ENCODE measurements at places on chromosomes 16 and 17.
A peak's percentile ranks its signal among the peaks of the same experiment; 100 is the strongest.

GRCh38 chr17:15343749-15344148, 2.4 kb upstream of the TEKT3 start:
- DNase-seq = no peak

DNA sequence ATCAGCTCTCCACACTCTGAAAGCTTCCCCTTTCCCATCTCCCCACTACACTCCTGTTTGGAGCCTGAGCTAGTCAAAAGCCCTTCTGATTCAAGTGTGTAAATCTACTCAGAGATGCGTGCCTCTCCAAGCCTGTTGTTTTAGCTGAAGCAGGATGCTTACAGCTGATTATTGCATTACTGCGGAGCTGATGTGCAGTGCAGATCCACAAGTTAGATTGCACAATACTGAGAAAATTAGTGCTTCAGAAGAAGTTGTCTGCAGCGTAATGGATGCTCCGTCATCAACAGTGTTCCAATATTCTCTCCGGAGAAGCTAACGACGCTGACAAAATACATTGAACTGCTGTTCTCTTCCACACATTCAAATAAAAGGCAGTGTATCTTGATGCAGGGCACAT, 44.8 kb upstream of the NLRP1 start:
- DNase-seq = no peak

DNA sequence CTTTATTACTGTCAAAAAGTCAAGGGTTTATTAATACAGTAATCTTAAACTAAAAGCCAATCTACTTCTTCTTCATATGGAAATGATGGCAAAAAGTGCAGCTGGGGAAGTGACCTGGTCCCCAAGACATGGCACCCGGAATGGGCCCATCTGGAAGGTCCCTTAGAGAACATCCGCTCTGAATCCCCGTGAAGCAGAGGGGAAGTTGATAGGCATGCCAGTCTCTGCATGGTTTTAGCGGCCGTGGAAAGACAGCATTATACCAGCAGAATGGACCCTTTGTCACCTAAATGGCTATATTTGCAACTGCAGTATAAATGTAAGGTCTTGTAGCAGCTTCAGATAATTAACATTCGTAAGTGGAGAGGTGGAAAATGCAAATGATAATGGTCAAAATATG, 32.4 kb downstream of the COTL1 start:
- no peak for DNase-seq

DNA sequence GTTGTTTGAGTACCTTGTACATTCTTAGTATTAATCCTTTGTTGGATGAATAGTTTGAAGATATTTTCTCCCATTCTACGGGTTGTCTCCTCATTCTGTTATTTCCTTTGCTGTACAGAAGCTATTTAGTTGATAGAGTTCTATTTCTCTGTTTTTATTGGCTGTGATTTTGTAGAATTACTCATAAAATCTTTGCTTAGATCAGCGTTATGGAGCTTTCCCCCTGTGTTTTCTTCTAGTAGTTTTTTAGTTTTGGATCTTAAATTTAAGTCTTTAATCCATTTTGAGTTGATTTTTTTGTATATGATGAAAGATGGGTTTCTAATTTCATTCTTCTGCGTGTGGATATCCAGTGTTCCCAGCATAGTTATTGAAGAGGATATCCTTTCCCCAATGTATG, 45.4 kb downstream of the NFATC3 start:
- DNase-seq = no peak

DNA sequence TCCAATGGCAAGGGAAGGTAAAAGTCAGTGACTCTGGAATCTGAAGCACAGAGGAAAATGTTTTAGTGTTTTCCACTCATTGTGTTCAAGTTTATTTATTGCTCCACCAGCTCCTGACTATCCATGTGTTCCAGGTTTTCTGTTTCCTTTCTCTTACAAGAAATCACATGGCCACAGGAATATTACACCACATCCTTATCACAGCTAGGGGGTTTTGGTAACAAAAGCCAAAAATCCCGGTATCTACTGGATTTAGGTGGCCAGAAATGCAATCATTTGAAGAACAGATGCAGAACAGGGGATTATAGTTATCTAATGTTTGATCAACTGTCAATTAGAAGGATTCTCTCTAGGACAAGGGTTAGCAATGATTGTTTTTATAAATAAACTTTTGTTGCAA, 47.9 kb downstream of the STH start:
- DNase-seq = no peak

DNA sequence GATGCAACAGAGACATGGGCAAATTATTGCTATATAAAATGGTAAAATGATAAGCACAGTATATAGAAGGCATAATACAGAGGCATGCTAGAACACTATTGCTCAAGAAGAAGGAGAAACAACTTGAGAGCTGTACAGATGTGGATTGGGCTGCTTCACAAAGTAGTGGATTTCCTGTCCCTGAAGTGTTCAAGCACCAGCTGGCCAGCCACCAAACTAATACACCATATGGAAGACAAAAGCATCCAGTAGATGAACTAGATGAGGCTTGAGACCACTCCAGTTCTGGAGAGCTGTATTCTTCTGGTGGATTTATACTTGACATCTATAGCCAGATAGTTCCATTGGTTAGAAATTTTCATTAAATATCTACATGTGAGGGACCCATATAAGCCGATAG, 134.1 kb upstream of the GNAO1 start:
- DNase-seq = no peak

DNA sequence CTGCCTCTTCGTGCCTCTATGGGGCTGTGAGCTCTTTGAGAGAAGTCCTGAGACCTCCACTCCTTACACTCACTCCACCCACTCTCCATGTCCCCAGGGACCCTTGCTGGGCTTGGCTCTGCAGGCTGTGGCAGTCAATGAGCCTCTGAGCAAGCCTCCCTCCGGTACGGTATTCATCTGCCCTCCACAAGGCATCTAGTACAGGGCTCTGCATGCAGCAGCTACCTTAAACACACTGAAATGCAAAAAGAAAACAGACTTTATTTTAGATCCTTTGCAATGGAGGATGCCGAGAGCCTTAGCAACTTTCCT, 38.9 kb upstream of the SMPD3 start:
- DNase-seq = no peak

GRCh38 chr17:48523010-48523409, 7.8 kb downstream of the HOXB1 start:
- no peak for DNase-seq

DNA sequence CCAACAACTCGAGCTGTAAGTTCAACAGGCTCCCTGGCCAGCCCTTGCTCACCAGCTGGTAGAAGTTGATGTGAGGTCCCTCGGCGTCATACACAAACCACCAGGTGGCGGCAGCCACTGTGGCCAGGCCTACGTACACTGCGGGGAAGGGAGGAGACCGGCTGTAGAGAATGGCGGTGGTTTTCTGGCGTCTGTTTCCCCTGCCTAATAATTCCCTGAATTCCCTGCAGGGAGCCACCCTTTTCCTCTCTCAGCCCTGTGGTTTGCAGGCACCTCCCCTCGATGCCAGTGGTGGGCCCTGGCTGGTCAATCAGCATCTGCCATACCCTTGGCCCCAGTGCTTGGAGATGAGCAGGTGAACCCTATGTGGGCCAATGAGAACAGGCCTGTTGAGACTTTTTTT, 18.9 kb upstream of the P2RX1 start:
- DNase-seq = peak; percentile 77

DNA sequence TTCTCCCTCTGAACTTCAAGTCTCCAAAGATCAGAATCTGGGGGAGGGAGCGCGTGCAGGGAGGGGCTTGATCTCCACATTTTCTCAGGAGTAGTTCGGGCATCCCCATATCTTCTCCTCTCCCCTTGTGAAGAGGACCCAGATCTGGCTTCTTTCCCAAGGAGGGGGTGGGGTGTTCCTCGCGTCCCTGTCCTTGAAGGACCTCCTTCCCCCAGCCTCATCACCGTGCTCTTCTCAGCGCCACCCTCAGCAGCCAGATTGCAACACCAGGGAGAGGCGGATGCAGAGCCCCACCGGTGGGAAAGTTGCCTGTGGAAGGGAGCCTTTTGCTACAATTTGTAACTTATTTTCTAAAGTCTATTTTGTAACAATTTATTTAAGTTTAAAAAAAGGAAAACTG, 5.7 kb downstream of the PRSS53 start:
- DNase-seq = no peak

GRCh38 chr17:76081295-76082210, 2.6 kb downstream of the ZACN start:
- DNase-seq = peak; percentile 36

GRCh38 chr16:55532227-55532626, 23.4 kb downstream of the LPCAT2 start:
- DNase-seq = no peak

- no peak for DNase-seq
These were observed 539 bp upstream of the KRTAP4-8 start for GRCh38 chr17:41098481-41098880.

DNA sequence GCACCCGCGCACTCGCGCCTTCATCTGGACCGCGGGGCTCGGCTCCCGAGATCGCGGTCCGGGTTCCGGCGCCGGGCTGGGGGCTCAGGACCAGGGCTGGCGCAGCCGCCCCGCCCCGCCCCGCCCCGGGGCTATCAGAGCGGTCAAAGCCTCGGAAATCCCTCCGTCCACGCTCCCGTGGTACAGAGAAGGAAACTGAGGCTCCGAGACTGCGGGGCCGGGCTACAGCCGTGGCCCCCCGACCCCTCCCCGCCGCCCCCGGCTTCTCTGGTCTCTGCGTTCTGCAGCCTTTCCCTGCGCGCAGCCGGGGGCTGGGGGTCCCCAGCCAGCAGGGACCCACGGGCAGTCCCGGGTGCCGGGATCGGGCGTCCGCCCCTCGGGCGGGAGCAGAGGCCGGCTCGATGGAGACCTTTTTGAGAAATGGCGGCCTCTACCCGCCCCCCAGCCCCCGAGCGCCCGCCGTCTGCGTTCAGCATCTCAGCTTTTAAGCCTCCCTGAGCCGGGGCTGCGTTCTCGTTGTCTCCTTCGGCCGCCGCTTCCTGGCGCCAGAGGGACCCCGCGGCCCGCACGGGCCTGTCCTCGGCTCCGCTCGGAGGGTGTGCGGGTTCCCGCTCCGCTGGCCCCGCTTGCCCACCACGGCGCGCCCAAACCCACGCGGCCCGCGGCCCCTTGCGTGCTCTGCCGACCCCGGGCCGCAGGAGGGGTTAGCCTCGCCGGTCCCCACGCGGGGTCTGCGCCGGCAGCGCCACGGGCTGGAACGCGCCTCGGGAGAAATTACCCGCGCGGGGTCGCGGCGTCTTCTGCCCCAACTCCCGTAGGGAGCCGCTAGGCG, 1.5 kb upstream of the NPTX1 start:
- no peak for DNase-seq

- peak; percentile 48 for DNase-seq
These were observed 19.1 kb upstream of the APOH start for GRCh38 chr17:66248285-66248684.

GRCh38 chr16:89544713-89545043, 15.8 kb upstream of the RPL13 start:
- DNase-seq = no peak
